ENCODE measurements at places on chromosomes 12 and 14.

GRCh38 chr12:90502070-90502469 is 452.9 kb downstream of the CCER1 start:
- no peak for DNase-seq

DNA sequence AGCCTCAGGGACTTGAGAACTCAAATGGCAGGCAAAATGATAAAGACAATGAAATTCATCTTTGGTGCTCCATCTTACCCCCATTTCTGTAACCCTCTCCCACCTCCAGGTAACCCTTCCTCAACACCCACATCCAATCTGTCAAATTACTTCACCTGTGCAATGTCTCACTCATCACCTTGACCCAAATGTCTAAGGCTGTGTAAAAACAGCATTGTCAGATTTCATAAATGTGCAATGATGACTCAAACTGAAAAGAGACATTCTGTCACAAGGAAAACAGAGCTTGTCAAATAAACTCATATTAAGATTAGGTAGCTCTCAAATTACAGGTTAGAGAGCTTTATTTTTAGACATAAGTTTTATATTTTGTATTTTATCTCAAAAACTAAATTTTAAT is 19.9 kb upstream of the COCH start:
- no peak for DNase-seq

DNA sequence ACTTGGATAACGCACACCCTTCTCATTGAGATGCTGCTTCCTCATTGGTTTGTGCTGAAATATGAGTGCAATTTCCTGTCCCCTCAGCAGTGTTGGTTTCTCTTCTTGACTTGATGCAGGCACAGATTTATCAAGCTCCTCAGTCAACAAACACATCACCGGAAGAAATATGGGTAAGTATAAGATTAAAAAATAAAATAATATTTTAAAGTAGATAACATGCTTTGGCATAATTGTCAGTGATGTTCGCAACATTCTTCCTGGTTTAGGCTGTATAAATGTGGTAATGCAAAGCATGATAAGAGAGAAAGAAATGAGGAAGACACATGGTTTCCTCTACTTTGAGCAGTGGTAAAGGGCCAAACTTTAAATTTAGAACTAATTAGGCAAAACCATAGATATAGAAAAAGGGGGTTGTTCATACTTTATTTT is at the start of gene GPR65:
Gene GPR65, plus strand, starts transcription at position 86 of the 432 bp plus-strand sequence. CDS start 5,713 bp downstream, outside the sequence.
- DNase-seq, result peak; percentile 14

GRCh38 chr14:75470238-75470797 is 42.5 kb downstream of the JDP2 start:
- no peak for DNase-seq

DNA sequence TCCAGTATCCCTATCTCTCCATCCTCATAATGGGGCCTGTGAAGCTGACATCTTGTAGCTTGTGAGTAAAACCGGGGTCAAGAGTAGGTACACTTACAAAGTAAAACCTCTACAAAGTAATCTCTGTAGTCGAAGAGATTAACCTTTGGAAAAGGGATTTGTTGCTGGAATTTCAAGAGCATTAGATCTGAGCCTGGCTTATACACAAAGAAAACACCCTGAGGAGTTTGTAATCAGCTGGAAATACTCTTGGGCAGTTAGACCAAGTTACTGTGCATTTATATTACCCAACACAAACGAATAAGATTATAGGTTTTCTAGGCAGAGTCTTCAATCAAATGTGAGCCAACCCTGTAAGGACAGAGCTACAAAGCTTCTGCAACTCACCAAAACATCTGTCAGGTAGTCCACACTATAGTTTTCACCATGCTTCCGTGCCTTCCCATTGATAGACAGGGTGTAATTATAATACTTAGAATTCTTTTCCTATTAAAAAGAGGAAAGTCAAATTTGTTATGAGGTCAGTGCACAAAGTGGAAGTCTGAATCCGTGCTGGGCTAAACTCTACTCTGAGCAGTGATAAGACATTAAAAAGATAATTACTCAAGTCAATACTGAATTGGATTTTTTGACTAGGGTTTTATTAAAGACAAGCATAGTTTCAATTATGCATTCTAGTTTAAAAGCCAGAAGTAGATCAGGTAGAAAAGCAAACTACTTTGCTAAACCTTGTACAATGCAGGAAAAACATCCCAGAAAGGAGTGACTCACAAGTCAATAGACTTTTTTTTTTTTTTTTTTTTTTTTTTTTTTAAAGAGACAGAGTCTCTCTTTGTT is 14.6 kb downstream of the GNS start:
- DNase-seq, result no peak

DNA sequence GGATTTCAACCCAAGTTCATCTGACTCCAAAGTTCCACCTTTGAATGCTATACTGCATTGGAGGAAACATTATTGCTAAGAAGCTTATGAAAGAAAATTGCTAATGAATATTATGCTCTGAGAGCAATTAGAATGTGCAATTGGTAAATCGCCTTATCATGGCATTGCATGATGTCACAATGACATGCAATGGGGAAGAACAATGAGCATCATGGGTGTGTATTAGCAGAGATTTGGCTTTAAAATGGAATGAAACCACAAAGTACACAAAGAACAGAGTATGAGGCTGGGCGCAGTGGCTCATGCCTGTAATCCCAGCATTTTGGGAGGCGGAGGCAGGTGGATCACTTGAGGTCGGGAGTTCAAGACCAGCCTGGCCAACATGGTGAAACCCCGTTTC is 34.7 kb downstream of the FOS start:
- DNase-seq, result no peak

DNA sequence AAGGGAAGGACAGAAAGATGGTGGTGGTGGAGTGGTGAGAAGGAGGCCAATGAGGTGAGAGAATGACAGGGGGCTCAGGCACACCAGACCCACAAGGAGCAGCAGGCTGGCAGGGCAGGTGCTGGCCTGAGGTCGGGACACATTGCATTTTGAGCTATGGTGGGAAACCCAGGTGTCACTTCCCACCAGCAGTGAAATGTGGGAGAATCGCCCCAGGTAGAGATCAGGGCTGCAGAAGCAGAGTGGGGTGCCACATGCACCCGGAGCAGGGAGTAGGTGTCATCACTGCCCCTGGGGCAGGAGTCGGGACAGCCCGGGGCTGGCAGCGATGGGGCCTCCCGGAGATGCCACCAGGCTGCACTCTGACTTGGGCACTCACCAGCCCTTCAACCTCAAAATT is 315.8 kb downstream of the BCL11B start:
- DNase-seq, result no peak

DNA sequence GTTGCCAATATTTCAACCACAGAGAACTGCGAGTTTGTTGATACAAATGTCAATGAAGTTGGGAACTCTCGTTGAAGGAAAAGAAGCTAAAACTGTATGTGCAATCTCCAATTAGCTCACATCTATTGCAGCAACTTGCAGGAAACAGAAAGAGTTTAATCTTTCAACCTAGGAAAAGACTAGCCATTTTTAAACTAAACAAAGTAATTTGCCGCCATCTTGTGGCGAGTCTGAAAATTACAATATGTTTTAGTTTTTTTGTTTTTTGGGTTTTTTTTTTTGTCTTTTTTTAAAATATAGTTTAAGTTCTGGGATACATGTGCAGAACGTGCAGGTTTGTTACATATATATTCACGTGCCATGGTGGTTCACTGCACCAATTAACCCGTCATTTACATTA is 131.2 kb upstream of the FOXG1 start:
- no peak for DNase-seq

DNA sequence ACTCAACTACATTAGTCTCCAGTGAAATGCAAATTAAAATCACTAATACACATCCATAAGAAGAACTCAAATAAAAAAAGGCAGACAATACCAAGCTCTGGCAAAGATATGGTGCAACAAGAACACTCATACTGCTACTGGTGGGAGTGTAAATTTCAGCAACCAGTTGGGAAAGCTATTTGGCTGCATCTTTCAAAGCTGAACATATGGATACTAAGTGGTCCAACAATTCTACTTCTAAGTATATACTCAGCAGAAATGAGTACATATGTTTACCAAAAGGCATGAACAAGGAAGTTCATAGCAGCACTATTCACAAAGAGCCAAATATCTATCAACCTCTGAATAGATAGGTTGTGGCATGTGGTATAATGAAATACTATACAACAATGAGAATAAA is 27.3 kb downstream of the CAPS2 start:
- no peak for DNase-seq

GRCh38 chr12:13044002-13044905 is at the start of gene FAM234B:
Gene FAM234B, plus strand, starts transcription at chr12:13044381. Its CDS starts 23 bp downstream, at chr12:13044404.
- DNase-seq, result peak; percentile 42

GRCh38 chr12:49673446-49674317 is 33.5 kb downstream of the FMNL3 start:
- DNase-seq, result peak; percentile 14

GRCh38 chr12:49537231-49537751 is 1.5 kb upstream of the KCNH3 start:
- no peak for DNase-seq

GRCh38 chr14:76937181-76938091 is 91.1 kb downstream of the IRF2BPL start:
- DNase-seq, result no peak

- no peak for DNase-seq
These were observed 39.3 kb downstream of the CCDC177 start for GRCh38 chr14:69535230-69535848.

DNA sequence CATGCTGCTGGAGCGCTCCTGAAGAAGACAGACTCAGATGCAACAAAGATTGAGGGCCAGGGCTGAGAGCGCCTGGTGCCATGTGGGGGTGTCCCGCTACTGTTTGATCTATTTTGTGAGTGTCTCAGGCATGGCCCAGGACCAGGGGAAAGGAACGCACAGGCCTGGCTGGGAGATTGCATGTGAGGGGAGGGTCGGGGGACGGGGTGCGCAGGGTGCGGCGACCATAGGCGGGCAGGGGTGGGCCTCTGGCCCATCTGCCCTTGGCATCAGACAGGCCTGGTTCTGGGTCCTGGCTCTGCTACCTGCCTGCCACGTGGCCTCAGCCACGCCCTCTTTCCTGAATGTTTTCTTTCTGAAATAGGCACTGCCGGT is 47.5 kb downstream of the BEGAIN start:
- DNase-seq, result no peak

GRCh38 chr14:53946071-53946403 is 10.6 kb downstream of the BMP4 start:
- no peak for DNase-seq

DNA sequence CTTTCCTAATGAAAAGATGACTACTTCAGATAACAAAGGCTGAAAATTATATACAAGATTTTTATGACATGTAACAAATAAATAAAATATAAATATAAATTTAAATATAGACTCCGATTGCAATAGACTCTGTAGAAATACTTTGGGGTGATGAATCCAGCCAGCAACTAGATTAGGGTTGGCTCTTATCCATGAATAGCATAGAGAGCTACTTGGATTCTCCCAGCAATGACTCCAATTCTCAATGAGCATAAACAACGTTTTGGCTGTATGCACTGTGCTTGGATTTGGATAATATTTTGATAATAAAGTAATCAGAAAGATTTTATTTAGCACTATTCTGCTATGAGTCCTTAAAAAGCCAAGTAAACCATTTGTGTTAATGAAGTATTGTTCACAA is 58.0 kb upstream of the LRFN5 start:
- no peak for DNase-seq

DNA sequence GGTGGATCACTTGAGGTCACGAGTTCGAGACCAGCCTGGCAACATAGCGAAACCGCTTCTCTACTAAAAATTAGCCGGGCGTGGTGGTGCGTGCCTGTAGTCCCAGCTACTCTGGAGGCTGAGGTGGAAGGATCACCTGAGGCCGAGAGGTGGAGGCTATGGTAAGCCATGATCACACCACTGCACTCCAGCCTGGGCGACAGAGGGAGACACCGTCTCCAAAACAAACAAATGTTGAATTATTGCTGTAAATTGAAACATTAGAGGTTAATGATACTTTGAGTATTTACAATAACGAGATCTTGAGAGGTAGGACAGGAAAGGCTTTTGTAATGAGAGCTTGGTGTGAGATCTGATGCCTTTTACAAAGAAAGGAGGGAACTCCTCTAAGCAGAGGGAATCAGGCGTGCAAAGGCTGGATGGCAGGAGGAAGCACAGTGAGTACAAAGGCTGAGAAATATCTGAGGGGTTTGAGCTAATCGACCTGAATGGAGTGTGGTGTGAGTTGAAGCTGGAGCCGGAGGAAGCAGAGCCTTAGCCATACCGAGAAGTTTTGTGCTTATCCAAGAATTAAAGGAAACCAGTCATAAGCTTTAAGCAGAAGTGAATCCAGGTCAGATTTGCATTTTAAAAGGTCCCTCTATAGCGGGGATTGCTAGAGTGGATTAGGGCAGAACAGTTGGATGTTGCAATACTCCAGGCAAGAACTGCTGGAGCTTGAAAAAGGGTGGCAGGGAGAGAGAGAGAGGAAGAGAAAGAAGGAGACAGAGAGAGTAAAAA is 1.1 kb downstream of the RHNO1 start:
- DNase-seq, result no peak

- no peak for DNase-seq
These were observed 81.7 kb upstream of the TMEM263 start for GRCh38 chr12:106873983-106874382.

DNA sequence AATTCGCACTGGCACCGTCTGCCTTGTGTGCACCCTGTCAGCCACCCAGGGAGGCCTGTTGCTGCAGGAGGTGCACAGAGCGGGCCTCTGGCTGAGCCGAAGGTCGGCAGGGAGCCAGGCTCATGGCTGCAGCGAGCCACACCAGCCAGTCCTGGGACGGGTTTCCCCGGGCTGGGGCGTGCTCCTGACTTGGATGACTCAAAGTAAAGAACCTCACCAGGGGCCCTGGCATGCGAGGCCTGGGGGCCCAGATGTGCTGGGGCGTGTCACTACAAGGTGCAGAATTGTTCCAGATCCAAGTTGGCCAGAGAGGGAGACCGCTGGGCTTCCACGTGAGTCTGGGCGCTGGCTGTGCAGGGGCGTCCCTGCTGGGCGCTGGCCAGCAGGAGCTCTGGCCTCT is 34.5 kb downstream of the FBRSL1 start:
- DNase-seq, result no peak

DNA sequence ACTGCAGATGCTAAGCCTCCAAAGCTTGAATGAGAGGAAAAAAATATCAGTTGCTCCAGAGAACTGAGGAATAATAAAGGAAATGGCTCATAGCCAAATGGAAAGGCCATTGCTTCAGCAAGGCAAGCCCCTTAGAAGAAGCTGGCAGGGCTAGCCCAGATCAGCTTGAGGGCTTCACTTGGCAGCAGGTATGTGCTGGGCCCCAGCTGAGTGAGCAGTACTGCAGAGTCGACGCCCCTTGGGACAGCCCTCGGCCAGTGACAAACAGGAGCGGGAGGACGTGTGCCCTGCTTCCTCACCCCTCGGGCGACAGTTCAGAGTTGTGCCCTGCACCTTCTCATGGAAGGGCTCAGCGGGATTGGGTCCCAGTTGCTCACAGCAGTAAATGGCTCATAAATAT is 1031.2 kb upstream of the TMEM132C start:
- no peak for DNase-seq

GRCh38 chr14:72986857-72987256 is 40.0 kb downstream of the ZFYVE1 start:
- no peak for DNase-seq

DNA sequence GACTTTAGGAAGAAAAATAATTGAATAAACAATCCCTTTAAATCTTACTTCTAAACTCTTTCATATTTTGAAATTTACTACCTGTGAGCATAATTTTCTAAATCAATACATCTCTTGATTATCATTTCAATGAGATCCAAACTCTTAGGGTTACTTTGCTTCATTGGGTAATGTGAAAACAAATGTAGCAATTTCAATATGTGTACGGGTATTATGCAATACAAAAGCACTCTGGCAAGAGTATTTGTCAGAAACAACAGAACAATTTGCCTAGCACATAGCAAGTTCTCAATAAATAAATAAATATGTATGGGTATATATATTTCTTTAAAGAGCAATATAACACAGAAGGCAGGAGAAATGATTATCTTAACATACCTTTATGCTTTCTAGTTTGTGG is 77.1 kb downstream of the PLEKHG7 start:
- no peak for DNase-seq

- no peak for DNase-seq
These were observed 875 bp downstream of the MFAP5 start for GRCh38 chr12:8661751-8662150.

Data from stimulated activated naive CD4-positive, alpha-beta T cell (primary cell).